ENCODE measurements at places on chromosomes 13 and 19. TPM values are rescaled to one million over a fixed set of nuclear protein-coding genes. Genes with fewer than 3 reads are reported as not detected.

Gene COMP
- not detected for polyA plus RNA-seq

Gene ZNF610
- not detected for polyA plus RNA-seq

Gene ZNF525
- polyA plus RNA-seq, result 7.0 TPM

Gene WDR87
- polyA plus RNA-seq, result not detected

Gene MEDAG
- polyA plus RNA-seq, result 18.0 TPM

Gene ITGBL1
- polyA plus RNA-seq, result 0.16 TPM

Measured in sigmoid colon (tissue), 7 donors.